ENCODE measurements at places on chromosomes 6 and 20. TPM values are rescaled to one million over a fixed set of nuclear protein-coding genes. Genes with fewer than 3 reads are reported as not detected.

E2F1 gene
- total RNA-seq: 1.8 TPM

MYB gene
- 0.29 TPM for total RNA-seq

DEFB124 gene
- total RNA-seq: not detected

HLA-DRB1 gene
- 0.17 TPM for total RNA-seq

BTNL2 gene
- total RNA-seq: not detected

BMP7 gene
- not detected for total RNA-seq

CCHCR1 gene
- 20.2 TPM for total RNA-seq

EDN3 gene
- total RNA-seq: not detected

ZNF343 gene
- 17.5 TPM for total RNA-seq

SRMS gene
- not detected for total RNA-seq

COL21A1 gene
- total RNA-seq: 4.6 TPM

HAO1 gene
- total RNA-seq: not detected

TMEM244 gene
- total RNA-seq: not detected

TFAP2D gene
- total RNA-seq: not detected

NRN1 gene
- 0.83 TPM for total RNA-seq

HCRTR2 gene
- not detected for total RNA-seq

TREM2 gene
- total RNA-seq: 0.44 TPM

KIF3B gene
- 38.5 TPM for total RNA-seq

NHLRC1 gene
- total RNA-seq: 5.6 TPM

TBXT gene
- total RNA-seq: not detected

SCUBE3 gene
- 0.44 TPM for total RNA-seq

PRL gene
- total RNA-seq: not detected

COX4I2 gene
- total RNA-seq: not detected

CRISP2 gene
- not detected for total RNA-seq
